Activated T-helper 2 cell treated with anti-CD3 and anti-CD28 coated beads, Interferon-gamma antibody, Interleukin-2, Interleukin-4, amounts not matched to agents 10 μg/mL and 5 μg/mL and 100 μg/mL, durations not matched to agents 14 hours and 24 hours and 36 hours (primary cell): ENCODE measurements at places on chromosomes 11 and 22. TPM values are rescaled to one million over a fixed set of nuclear protein-coding genes. Genes with fewer than 3 reads are reported as not detected.
A peak's percentile ranks its signal among the peaks of the same experiment; 100 is the strongest.

The EXPH5 gene
- total RNA-seq: 1.2 and 1.8 TPM in 2 replicates

The FADS2 gene
- 366 and 381 TPM in 2 replicates for total RNA-seq

The C11orf16 gene
- total RNA-seq: not detected in 2 replicates

DNA sequence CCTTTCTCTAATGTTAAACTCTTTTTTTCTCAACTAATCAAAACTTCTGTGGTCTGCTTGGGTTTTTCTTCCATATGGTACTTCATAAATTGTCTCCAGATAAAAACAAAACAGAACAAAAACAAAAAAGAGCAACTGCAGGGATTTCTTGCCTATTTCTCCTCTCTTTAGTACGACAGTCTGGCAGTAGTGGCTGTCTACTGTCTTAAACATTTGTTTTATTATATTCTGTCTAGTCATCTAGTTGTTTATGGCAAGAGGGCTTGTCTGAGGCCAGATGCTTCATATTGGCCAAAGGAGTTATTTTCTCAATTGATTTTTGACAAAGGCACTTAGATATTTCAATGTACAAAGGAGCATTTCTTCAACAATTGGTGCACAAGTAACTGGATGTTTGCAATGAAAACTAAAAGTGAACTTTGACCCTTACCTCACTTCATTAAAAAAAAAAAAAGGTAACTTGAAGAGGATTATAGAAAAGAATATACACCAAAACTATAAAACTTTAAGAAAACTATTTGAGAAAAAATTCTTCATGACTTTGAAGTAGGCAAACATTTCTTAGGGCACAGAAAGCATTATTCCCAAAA lies 404.2 kb downstream of the LUZP2 start:
- no peak overlapping the region for H3K27ac ChIP-seq
- no peaks in the 10 kb centered on the region for H3K4me1 ChIP-seq
- DNase-seq: no peak
- H3K27me3 ChIP-seq: no peaks in the 10 kb centered on the region
- H3K36me3 ChIP-seq: no peaks in the 10 kb centered on the region

GRCh38 chr11:46235777-46236688 lies 41.4 kb upstream of the CREB3L1 start:
- peak overlapping the region; percentile 49 for H3K4me3 ChIP-seq
- no peaks in the 10 kb centered on the region for H3K36me3 ChIP-seq
- H3K27me3 ChIP-seq: peaks cover 33% of the 10 kb centered on the region
- no peak overlapping the region for H3K27ac ChIP-seq
- H3K4me1 ChIP-seq: peaks cover 25% of the 10 kb centered on the region

DNA sequence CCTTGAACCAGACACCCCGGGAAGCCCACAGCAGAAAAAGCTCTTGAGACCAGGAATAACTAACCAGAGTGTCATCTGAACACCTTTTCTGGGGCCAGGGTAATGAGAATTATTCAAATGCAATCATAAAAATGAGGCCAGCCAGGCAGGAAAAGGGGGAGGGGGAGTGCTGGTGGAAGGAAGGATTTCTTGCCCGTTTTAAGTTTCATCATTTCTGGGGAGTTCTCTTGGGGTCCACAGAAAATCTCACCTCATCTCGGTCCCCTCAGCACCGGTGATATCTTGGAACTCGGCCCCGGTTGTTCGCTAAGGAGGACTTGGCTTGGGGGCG lies 495 bp upstream of the PKNOX2 start:
- H3K4me3 ChIP-seq: no peak overlapping the region
- DNase-seq: no peak
- peaks cover 11% of the 10 kb centered on the region for H3K4me1 ChIP-seq

- DNase-seq: no peak
- H3K27ac ChIP-seq: no peak overlapping the region
- no peaks in the 10 kb centered on the region for H3K27me3 ChIP-seq
- no peak overlapping the region for H3K4me3 ChIP-seq
Measured at GRCh38 chr11:126756421-126756820, 244.1 kb downstream of the KIRREL3 start.

- peaks cover 48% of the 10 kb centered on the region for H3K36me3 ChIP-seq
- H3K27ac ChIP-seq: peak overlapping the region; percentile 16
- no peak for DNase-seq
- peak overlapping the region; percentile 47 for H3K4me3 ChIP-seq
- H3K27me3 ChIP-seq: no peaks in the 10 kb centered on the region
Measured at GRCh38 chr11:116774661-116775060, 1.9 kb upstream of the BUD13 start.

DNA sequence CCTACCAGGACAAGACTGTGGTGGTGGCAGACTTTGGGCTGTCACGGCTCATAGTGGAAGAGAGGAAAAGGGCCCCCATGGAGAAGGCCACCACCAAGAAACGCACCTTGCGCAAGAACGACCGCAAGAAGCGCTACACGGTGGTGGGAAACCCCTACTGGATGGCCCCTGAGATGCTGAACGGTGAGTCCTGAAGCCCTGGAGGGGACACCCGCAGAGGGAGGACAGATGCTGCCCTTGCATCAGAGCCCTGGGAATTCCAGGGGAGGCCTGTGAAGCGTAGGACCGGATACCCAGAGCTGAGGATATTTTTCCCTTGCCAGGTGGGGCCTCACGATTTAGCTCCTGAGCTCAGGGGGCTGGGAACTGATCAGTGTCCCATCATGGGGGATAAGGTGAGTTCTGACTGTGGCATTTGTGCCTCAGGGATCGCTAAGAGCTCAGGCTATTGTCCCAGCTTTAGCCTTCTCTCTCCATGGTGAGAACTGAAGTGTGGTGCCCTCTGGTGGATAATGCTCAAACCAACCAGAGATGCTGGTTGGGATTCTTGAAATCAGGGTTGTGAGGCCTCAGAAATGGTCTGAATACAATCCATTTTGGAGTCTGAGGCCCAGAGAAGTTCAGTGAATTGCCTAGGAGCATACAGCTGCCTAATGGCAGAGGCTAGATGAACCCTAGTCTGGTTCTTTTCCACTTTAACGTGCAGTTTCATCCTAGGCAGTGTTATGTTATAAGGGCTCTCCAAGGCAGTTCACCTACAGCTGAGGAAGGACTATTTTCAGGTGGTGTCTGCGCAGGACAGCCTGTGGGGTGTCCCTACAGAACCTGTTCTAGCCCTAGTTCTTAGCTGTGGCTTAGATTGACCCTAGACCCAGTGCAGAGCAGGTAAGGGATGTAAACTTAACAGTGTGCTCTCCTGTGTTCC lies 19.5 kb downstream of the PIK3IP1 start:
- no peak overlapping the region for H3K4me3 ChIP-seq
- H3K36me3 ChIP-seq: peaks cover 54% of the 10 kb centered on the region
- H3K27ac ChIP-seq: no peak overlapping the region
- H3K4me1 ChIP-seq: peaks cover 3% of the 10 kb centered on the region
- H3K27me3 ChIP-seq: no peaks in the 10 kb centered on the region
- DNase-seq: no peak

- H3K4me1 ChIP-seq: peaks cover 61% of the 10 kb centered on the region
- H3K4me3 ChIP-seq: peak overlapping the region; percentile 85
- no peaks in the 10 kb centered on the region for H3K27me3 ChIP-seq
- DNase-seq: peak; percentile 45
Measured at GRCh38 chr11:61967924-61968757, 707 bp upstream of the FTH1 start.

DNA sequence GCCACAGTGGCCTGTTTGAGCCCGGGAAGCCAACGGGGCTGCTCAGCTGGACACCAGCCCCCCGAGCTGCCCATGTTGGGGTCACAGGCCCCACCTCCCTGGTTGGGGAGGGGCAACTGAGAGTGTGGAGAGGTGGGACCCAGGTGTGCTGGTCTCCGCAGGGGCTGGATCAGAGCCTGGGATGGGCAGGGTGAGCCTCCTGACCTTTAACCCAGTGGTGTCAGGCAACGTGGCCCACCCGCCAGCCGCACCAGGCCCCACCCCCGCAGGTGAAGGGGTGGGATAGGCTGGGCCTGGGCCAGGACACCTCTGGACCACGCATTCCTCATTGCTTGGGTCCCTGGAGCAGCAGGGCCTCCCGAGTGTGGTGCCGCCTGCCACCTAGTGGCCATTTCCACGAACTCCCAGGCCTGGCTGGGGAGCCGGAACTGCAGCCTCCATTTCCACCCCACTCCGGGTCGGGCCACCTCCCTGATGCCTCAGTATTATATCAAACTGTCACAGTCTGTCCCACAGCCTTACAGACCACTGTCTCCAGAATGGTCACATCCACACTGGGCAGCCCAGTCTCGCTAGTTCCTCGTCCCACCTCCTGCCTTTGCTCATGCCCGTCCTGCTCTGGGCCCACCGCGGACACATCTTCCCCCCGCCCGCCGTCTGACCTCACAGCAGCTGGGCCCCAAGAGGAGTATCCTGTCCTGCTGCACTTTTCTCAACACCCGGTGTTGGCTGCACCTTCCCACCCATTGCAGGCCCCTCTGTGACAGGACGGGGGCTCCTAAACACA lies 13.3 kb upstream of the PPP6R3 start:
- H3K4me1 ChIP-seq: peaks cover 6% of the 10 kb centered on the region
- no peak overlapping the region for H3K27ac ChIP-seq
- DNase-seq: peak; percentile 63
- no peaks in the 10 kb centered on the region for H3K36me3 ChIP-seq
- no peaks in the 10 kb centered on the region for H3K27me3 ChIP-seq

DNA sequence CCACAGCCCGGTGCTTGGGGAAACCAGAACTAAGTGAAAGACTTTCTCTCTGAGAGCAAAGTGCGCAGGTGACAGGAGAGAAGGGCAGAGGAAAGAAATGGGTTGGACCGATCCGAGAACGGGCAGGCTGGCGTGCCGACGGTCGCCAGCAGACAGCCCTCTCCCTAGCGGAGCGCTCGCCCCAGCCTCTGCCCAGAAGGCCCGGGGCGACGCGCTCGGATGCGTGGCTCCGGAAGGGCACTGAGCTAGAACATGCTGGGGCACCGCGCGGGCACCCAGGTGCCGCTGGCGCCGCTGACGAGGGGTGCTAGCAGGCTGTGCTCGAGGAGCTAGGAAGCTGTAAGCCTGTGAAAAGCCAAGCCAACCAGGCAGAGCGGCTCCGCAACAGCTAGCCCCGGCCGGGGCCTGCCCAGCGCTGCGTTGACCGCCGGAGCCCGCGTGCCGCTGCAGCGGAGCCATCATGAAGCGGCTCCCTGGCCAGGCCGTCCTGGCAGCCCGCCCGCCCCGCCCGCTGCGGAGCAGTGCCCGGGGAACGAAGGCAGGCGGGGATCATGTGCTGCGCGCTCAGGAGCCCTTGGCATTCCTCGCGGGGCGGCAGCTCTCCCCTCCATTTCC lies 22.1 kb upstream of the RRAS2 start:
- H3K4me1 ChIP-seq: peaks cover 21% of the 10 kb centered on the region
- H3K4me3 ChIP-seq: peak overlapping the region; percentile 58

GRCh38 chr11:41267451-41267850 lies 192.0 kb downstream of the LRRC4C start:
- no peak overlapping the region for H3K4me3 ChIP-seq
- H3K27me3 ChIP-seq: no peaks in the 10 kb centered on the region
- no peak overlapping the region for H3K27ac ChIP-seq
- no peaks in the 10 kb centered on the region for H3K4me1 ChIP-seq
- H3K36me3 ChIP-seq: no peaks in the 10 kb centered on the region
- DNase-seq: no peak

- H3K27me3 ChIP-seq: no peaks in the 10 kb centered on the region
- DNase-seq: no peak
- no peaks in the 10 kb centered on the region for H3K4me1 ChIP-seq
- H3K4me3 ChIP-seq: no peak overlapping the region
- no peaks in the 10 kb centered on the region for H3K36me3 ChIP-seq
Measured at GRCh38 chr11:79414041-79414440, 26.8 kb downstream of the TENM4 start.

DNA sequence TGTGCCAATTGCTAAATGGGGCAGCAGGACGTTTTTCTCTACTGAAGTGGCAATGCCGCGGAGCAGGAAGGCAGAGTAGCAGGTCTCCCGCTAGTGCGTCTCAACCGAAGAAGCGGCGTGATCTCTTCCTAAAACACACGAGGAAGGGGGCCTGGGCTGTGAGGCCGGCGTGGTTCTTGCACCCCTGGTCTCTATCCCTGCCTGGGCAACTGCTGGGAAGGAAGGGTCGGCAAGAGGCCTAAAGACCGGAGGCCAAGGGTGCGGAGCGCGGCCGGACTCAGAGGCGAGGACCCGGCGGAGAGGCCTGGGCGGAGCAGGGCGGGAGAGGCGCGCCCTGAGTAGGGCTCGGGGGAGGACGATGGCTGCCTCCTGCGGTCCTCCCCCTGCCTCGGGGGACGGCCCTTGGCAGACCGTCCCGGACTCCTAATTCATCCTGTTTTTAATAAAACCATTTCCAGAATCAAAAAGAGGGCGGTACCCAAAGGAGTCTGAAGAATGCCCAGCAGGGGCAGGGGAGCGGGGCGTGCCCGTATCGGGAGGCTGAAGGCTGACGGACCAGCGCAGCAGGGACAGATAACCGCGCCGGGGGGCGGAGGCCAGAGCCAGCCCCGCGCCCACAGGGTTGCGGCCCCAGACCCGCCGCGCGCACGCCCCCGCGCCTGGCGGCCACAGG lies 572 bp upstream of the APLP2 start:
- DNase-seq: no peak
- no peaks in the 10 kb centered on the region for H3K36me3 ChIP-seq
- peak overlapping the region; percentile 85 for H3K4me3 ChIP-seq
- peaks cover 41% of the 10 kb centered on the region for H3K27me3 ChIP-seq
- peaks cover 22% of the 10 kb centered on the region for H3K4me1 ChIP-seq
- peak overlapping the region; percentile 34 for H3K27ac ChIP-seq

DNA sequence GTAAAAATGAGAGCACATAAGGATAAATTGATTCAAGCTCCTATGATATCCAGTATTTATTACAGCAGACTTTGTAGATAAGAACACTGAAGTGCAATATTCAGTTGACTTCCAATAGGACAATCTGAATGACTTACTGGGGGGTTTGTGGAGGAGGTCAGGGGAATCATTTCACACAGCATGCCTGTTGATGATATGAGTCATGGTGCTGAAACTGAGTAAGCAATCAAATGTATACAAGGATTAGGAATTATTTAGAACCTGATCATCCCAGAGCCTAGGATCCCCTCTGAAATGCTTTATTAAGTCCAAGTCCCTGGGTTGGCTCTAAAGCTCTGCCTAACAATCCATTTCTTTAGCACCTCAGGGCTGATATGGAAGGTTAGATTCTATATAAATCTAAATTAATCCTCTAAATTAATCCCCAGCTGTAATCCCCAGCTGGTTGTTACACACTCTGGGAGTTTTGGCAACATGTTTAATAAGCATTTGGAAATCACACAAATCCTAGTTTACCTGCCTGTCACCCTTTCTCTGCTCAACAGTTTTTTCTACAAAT lies 326.4 kb downstream of the GUCY1A2 start:
- no peak for DNase-seq
- no peak overlapping the region for H3K27ac ChIP-seq
- no peaks in the 10 kb centered on the region for H3K36me3 ChIP-seq
- no peaks in the 10 kb centered on the region for H3K27me3 ChIP-seq

- peaks cover 33% of the 10 kb centered on the region for H3K27me3 ChIP-seq
- H3K4me1 ChIP-seq: peaks cover 4% of the 10 kb centered on the region
- no peak overlapping the region for H3K4me3 ChIP-seq
- no peaks in the 10 kb centered on the region for H3K36me3 ChIP-seq
- DNase-seq: no peak
Measured at GRCh38 chr11:12835286-12835685, 161.1 kb downstream of the TEAD1 start.
